Mammary epithelial cell (primary cell): ENCODE measurements at places on chromosomes 3 and 15. TPM values are rescaled to one million over a fixed set of nuclear protein-coding genes. Genes with fewer than 3 reads are reported as not detected.

DNA sequence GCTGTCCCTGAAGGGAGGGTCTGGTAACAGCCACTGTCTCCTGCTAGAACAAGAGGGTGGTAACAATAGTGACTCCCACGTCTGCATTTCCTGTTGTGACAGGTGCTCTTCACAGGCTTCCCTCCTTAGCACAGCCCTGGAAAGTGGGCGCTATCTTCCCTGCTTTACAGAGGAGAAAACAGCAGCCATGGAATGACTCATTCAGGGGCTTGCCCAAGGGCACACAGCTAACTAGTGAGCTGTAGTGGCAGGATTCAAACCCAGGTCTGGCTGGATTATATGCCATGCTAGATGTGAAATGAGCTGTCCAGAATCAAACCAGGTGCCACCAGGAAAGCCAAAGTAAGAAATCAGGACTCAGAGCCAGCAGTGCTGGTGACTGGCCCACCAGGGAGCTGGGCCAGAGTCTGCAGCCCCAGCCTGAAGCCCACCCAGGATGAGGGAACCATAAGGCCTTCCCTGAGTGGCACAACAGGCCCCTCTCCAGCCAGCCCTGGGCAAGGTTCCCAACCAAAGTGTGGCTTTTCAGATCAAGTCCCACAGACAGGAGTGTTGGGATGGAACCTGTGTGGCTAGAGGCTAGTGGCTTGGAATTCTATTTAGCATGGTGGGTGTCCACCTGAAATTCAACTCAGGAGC lies 102.4 kb downstream of the ETFA start:
- DNase-seq = no peak

- no peak for DNase-seq
Observed at GRCh38 chr15:63998489-63998888, 47.8 kb downstream of the DAPK2 start.

CLRN1 gene
- polyA plus RNA-seq = not detected

DNA sequence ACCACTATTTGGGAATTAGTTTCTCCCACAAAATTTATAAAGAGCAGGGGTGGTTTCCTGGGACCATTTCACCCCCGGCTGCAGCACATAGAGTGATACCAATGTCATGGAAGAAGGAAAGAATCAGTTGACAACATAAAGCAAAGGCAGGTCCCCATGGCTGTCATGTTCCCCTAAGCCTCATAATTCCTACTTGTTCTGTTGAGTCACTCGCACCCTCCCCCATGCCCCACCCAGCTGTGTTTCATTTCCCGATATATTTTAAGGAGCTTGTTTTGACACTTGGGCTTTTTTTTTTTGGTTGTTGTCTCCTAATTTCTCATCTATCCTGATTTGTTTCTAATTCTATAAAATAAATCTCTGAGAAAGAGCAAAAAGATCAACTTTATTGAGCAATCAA lies 24.9 kb downstream of the ERC2 start:
- no peak for DNase-seq

GRCh38 chr3:194056731-194057415 lies 79.1 kb upstream of the HES1 start:
- peak; percentile 35 for DNase-seq

CCR9 gene
- not detected for polyA plus RNA-seq

DNA sequence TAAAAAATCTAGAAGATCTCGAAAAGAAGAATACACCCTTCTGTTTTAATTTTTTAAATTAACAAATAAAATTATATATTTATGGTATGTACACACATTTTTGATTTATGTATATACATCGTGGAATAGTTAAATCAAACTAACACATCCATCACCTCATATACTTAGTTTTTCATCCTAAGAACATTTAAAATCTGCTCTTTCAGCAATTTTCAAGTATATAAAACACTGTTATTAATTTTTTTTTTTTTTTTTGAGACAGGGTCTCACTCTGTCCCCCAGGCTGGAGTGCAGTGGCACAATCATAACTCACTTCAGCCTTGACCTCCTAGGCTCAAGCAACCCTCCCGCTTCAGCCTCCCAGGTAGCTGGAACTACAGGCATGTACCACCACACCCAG lies 32.8 kb upstream of the ACAP2 start:
- DNase-seq = no peak

DNA sequence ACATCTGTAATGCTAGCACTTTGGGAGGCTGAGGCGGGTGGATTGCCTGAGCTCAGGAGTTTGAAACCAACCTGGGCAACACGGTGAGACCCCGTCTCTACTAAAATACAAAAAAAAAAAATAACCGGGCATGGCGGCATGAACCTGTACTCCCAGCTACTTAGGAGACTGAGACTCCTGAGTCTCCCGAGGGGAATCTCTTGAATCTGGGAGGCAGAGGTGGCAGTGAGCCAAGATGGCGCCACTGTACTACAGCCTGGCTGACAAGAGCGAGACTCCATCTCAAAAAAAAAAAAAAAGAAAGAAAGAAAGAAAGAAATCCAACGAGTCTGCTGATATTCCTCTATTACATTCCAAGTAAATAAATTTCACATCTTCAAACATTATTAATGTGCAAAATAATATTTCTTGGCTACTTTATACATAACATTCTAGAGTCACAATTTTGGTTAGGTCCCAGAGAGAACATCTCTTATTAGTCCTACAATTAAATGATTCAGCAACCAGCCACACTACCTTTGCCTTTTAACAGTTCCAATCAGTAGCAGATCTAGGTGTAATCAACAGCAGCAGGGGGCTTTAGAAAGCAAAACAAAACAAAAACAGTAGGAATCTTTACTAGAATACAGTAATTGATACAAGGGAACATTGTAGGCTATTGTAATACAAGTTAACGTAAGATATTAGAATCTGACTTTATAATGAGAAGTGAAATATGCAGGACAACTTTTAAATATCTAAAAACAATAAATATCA lies 195.8 kb downstream of the TBC1D5 start:
- no peak for DNase-seq

GRCh38 chr3:184474897-184475296 lies 86.7 kb upstream of the EPHB3 start:
- DNase-seq = no peak

- DNase-seq = no peak
Observed at GRCh38 chr15:69316291-69316690, 17.6 kb downstream of the PAQR5 start.

CYP8B1 gene
- not detected for polyA plus RNA-seq

GRCh38 chr3:49725906-49726681 lies 2.3 kb upstream of the GMPPB start:
- DNase-seq = no peak

DNA sequence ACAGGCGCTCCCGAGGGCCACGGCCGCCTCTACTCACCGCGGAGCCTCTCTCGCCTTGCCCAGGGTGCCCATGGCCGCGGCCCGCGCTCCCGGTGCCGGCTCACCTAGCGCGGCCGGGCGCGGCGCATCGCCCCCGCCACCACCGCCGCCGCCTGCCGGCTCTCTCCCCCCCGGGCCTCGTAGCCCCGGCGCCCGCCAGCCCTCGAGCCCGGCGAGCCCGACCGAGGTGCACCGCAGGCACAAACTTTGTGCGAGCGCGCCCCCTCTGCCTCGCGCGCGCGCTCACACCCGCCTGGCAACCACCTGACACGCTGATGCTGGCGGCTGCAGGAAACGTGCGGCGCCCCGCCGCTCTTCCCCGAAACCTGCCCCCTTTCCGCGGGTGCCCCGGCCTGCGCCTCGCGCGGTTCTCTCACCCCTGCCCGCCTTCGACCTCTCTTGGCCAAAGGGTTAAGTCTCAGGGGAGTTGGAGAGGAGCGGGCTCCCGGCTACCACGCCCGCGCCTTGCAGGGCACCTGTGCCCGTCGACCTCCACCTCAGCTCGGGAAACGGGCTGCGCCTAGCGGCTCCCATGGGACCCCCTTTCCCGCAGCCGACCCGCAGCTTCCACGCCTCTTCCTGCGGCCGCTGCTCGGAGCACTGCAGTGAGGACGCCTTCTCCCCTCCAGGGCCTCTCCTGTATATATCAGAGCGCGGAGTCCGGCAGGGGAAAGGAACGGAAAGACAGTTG lies at the start of gene RASGRP1:
RASGRP1 (minus strand) TSS at position 258 of the 730 bp plus-strand sequence; CDS start at position 72, 186 bp downstream.
- peak; percentile 47 for DNase-seq

- DNase-seq = no peak
Observed at GRCh38 chr15:69951898-69952555, 145.7 kb downstream of the TLE3 start.

GRCh38 chr15:70766597-70766996 lies 3.2 kb upstream of the UACA start:
- no peak for DNase-seq

GRCh38 chr15:91302588-91303439 lies 202.8 kb downstream of the SV2B start:
- DNase-seq = peak; percentile 57

DNA sequence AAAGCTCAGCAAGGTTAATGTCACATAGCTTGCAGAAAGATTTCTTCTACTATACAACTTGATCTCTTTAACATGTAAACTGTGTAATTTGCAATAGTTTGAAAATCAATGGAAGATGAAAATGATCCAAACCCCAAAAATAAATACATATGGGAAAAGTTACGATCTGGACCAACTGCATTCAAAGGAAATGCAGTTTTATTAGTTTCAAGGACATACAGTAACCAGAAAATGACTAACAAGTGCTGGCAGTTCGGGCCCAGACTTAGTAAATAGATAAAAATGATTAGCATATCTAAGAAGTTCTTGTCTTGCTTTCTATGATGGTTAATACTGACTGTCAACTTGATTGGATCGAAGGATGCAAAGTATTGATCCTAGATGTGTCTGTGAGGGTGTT lies 37.3 kb upstream of the LEKR1 start:
- DNase-seq = no peak

DNA sequence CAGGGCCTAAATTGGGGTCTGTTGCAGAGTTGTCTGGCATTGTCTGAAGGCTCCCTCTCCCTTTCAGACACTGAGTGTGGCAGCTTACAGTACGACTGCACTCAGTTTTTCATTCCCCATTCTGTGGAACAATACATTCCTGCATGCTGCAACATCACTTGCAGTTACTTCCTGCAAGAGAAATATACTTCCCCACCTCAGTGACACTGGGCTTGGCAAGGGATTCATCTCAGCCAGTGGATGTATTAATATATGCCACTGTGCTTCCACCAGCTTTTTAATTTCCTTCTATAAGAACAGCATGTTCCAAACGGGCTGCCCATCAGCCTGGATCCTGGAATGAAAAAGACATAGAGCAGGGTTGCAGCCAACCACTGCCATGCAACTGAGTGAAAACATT lies 23.1 kb downstream of the B3GALNT1 start:
- DNase-seq = no peak

- DNase-seq = peak; percentile 82
Observed at GRCh38 chr3:16309558-16309957, 44.5 kb downstream of the OXNAD1 start.

- no peak for DNase-seq
Observed at GRCh38 chr3:12922881-12923431, 81.6 kb upstream of the RPL32 start.

GRCh38 chr3:123053107-123053506 lies 13.7 kb upstream of the PDIA5 start:
- DNase-seq = no peak

DNA sequence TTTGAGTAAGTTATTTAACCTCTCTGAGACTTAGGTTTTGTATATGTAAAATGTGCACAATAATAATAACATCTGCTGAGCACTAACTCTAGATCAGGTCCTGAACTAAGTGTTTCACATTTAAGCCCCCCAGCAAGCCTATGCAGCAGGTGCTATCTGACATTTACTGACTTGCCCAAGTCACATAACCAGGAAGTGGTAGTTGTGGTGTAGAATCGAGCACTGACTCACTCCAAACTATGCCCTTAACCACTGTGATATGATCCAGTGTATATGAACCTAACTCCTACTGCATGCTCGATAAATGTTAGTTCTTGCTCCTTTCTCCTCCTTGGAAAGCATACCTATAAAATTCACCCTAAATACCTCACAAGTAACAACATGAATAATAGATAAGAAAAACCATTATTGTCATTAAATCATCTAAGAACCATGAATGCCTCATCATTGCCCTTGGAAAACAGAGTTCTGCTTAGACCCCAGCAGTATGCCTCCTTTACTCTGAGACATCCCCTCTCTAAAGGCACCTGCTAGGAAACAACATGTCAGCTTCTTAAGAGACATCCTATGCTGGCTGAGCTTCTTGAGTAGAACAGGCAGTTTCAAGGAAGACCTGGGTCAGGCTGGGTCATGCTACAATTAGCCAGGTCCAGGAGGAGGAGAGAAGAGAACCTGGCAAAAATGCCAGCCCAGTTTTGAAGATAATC lies 3.0 kb upstream of the SHC4 start:
- DNase-seq = peak; percentile 82

- peak; percentile 46 for DNase-seq
Observed at GRCh38 chr15:70584838-70585706, 178.3 kb downstream of the UACA start.

DNA sequence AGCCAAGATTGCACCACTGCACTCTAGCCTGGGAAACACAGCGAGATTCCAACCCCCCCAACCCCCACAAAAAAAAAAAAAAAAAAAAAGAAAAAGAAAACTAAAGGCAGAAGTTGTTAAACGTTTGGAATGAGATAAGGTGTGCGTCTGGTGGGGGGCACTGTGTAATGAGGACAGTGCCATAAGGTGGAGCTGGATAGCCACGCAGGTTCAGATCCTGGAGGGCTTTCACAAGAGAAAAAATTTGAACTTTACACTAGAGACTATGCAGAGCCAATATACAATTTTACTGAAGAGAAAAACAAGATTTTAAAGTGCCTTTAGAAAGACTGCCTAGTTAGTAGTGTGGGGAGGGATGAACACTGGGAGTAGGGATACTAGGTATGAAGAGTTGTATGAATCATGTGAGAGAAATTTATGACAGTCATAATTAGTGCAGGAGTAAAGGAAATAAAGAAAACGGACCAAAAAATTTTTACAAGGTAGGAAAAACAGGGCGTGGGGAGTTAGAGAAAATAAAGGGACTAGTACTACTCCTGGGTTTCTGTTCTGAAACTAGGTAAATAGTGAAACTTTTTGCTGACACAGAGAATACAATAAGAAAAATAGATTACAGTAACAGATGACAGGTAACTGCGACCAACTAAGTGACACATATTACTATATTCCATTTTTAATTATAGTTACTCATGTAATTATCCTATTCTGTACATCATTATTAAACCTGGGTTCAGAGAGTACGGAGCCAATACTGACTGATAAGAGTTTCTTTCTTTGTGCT lies 108.1 kb downstream of the PEAK1 start:
- peak; percentile 39 for DNase-seq

DNA sequence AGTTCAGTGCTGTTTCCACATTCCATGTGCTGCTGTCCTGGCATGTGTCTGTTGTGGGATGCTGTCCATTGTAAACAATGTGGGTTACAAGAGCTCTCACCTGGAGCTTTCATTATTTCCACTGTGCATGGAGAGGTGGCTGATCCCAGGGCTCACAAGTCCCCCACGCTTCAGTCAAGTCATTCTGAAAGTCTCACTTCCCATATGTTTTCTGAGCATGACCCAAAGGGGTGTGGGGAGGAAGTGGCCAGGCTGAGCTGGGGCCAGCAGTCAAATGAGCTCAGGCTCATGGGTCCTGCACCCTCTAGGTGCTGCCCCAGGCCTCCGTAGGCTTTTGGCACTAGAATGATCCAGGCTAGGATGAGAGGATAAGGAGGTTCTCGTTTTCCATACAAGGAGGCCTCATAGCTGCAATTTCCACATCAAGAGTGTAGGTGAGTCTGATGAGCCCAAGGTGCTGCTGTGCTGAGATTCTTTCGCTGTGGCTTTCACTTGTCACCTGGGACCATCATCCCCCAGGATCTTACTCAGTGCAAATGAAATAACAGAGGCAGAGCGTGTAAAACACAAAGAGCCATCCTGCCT lies 22.0 kb downstream of the STARD5 start:
- DNase-seq = no peak

KIF15 gene
- 3.8 TPM for polyA plus RNA-seq

USP8 gene
- polyA plus RNA-seq = 29.2 TPM

MYH15 gene
- polyA plus RNA-seq = 1.7 TPM

SPRED1 gene
- 6.8 TPM for polyA plus RNA-seq
